ENCODE measurements at places on chromosomes 2 and 18. TPM values are rescaled to one million over a fixed set of nuclear protein-coding genes. Genes with fewer than 3 reads are reported as not detected.

DNA sequence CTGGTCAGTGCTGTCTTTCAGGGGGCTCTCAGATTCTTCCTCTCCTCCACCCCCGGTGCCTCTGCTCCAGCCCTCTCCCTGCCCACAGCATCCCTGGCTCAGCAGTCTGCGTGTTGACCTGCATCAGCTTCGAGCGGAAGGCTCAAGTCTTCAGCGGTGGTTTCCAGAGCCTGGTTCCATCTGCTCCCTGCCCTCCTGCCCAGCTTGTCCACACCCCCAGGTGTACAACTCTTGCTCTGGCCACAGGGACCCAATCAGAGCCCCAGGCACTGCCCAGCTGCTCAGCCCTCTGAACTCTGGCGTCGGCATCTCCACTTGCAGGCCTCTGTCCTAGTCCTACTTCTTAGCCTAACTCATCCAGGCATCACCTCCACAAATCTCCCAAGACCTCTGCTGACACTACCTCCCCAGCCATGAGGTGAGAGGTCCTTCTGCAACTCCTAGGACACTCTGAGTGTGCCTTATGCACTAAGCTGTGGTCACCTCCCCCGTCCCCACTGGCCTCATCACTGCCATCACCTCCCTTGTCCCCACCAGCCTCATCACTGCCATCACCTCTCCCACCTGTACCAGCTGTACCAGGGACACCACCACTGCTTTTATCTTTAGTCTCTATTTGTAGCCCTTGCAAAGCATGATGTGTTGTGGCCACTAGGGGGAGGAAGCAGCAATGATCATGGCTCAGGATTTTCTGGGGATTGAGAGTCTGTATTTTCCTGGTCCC is 60.9 kb downstream of the EDAR start:
- H3K27me3 ChIP-seq = no peaks in the 10 kb centered on the region
- no peaks in the 10 kb centered on the region for H3K36me3 ChIP-seq
- H3K27ac ChIP-seq = no peak overlapping the region
- no peak overlapping the region for H3K4me3 ChIP-seq
- peak; percentile 83 for DNase-seq
- H3K4me1 ChIP-seq = no peaks in the 10 kb centered on the region

DNA sequence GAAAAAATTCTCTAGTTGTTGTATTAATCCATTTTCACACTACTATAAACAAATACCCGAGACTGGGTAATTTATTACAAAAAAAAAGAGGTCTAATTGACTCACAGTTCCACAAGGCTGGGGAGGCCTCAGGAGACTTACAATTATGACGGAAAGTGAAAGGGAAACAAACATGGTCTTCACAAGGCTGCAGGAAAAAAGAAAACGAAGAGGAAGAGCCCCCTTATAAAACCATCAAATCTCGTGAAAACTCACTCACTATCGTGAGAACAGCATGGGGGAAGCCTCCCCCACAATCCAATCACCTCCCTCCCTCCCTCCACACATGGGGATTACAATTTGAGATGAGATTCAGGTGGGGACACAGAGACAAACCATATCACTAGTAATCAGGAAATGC is 61.7 kb upstream of the SPTBN1 start:
- no peak for DNase-seq
- no peaks in the 10 kb centered on the region for H3K27me3 ChIP-seq
- H3K4me1 ChIP-seq = no peaks in the 10 kb centered on the region
- H3K27ac ChIP-seq = no peak overlapping the region
- H3K4me3 ChIP-seq = no peak overlapping the region

DNA sequence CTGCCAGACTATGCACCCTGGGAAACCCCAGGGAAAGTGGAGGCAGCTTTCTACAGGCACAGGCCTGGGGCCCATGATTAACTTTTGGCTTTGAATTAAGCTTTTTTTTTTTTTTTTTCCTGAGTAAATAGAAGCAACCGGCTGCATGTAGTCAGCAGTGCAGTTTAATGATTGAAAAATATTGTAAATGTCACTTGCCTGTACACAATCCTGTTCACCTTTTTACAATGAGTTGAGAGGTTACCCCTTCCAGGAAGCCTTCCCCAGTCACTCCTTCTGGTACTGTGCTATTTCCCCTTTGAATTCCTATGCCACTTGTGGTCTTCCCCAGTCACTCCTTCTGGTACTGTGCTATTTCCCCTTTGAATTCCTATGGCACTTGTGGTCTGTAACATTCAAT is 475.6 kb downstream of the TDRD15 start:
- no peaks in the 10 kb centered on the region for H3K36me3 ChIP-seq
- H3K4me3 ChIP-seq = no peak overlapping the region
- DNase-seq = peak; percentile 21
- H3K27me3 ChIP-seq = no peaks in the 10 kb centered on the region

DNA sequence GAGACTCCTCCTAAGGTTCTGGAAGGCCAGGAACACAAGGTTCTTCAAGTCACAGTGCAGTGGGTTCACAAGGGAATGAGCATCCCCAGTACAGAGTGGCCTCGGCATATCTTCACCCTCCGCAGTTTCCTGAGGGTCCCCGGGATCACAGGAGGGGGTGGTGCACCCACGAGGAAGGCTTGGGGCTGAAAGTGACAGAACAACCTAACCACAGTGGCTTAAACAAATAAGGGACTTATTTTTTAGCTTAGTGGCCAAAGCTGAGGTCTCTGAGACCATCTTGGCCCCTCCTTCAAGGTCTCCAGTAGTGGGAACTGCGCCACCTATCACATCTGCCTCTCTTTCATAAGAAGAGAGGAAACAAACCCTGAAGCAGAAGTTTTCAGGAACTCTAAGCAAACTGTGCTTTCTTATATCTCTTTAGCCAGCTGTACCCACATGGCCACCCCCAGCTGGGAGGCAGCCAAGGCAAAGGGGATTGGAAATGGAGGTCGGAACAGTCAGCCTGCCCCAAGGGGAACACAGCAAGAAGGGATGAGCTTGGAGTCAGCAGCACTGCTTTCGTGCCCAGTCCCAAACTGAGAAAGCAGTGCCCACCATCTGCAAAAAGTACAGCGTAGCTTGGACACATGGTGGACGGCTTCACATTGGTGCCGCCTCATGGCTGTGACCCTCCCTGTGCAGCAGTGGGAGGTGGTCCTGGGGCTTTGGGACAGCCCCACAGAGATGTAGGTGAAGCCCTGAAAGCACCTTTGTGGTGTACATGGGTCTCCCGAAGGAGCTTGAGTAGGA is 260.0 kb upstream of the ID2 start:
- no peak overlapping the region for H3K27ac ChIP-seq
- H3K4me3 ChIP-seq = no peak overlapping the region
- no peaks in the 10 kb centered on the region for H3K4me1 ChIP-seq
- H3K27me3 ChIP-seq = no peaks in the 10 kb centered on the region
- DNase-seq = no peak
- H3K36me3 ChIP-seq = no peaks in the 10 kb centered on the region

- peak overlapping the region; percentile 72 for H3K27ac ChIP-seq
- H3K4me3 ChIP-seq = no peak overlapping the region
- no peaks in the 10 kb centered on the region for H3K4me1 ChIP-seq
- H3K36me3 ChIP-seq = no peaks in the 10 kb centered on the region
- DNase-seq = no peak
These were observed 127.9 kb downstream of the ZNF532 start for GRCh38 chr18:58992301-58993231.

- H3K4me1 ChIP-seq = no peaks in the 10 kb centered on the region
- H3K27ac ChIP-seq = no peak overlapping the region
- no peaks in the 10 kb centered on the region for H3K36me3 ChIP-seq
- H3K27me3 ChIP-seq = no peaks in the 10 kb centered on the region
- no peak overlapping the region for H3K4me3 ChIP-seq
- DNase-seq = peak; percentile 46
These were observed 15.6 kb downstream of the TRABD2A start for GRCh38 chr2:84865181-84865783.

DNA sequence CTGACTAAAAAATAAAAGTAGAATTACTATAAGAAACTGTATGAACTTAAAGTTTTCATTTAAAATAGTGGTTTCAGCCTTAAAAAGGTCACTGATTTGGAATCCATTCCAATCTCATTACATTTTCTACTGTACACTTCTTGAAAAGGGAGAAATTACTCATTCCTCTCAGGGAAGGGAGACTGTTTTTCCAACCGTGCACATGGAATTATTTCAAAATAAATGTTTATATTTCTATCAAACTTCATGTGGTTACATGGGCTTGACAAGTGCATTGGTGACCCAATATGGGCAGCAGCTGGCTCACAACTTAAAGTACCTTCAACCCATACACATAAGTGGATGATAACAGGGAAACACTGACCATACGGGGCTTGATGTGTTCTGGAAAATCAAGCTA is 324.5 kb upstream of the THUMPD2 start:
- H3K4me3 ChIP-seq = no peak overlapping the region
- peaks cover 13% of the 10 kb centered on the region for H3K4me1 ChIP-seq
- H3K27ac ChIP-seq = no peak overlapping the region
- H3K27me3 ChIP-seq = no peaks in the 10 kb centered on the region
- no peaks in the 10 kb centered on the region for H3K36me3 ChIP-seq

DNA sequence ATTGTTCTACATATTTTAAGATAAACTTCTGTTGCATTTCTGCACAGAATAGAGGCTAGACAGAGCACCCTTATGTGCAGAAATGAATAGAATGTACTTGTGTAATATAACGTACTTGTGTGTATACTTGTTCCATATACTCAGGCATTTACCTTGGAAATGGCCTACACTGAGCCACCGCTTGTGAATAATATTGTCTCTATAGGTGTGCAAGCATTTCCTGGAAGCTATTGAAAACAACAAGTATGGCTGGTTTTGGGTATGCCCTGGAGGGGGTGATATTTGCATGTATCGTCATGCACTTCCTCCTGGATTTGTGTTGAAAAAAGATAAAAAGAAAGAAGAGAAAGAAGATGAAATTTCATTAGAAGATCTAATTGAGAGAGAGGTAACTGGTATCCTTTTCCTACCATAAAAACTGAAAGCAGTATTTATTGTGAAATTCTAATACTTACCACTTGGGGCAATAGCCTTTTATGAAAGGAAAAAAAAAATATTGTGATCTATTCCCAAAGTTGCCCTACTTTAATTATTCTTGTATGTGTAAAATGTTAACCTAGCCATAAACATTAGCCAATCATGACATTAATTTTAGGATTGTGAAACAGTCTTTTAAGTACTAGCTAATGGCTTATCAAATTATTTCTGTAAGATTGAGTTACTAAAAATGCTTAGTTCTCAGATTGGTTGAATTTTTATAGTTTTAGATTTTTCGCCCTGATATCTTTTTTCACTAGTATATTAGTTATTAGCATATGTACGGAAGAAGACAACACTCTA is 18.0 kb downstream of the ZC3H15 start:
- peaks cover 15% of the 10 kb centered on the region for H3K36me3 ChIP-seq
- no peak overlapping the region for H3K4me3 ChIP-seq
- no peaks in the 10 kb centered on the region for H3K4me1 ChIP-seq
- peak; percentile 49 for DNase-seq

GRCh38 chr2:73892631-73893329 is at the start of gene ACTG2:
TSS of gene ACTG2 (plus strand) at chr2:73893008. CDS start at chr2:73901312, 8,304 bp downstream.
- no peaks in the 10 kb centered on the region for H3K4me1 ChIP-seq
- peak; percentile 30 for DNase-seq
- no peaks in the 10 kb centered on the region for H3K27me3 ChIP-seq
- no peak within 1 kb of the TSS for H3K27ac ChIP-seq
- H3K4me3 ChIP-seq = peak within 1 kb of the TSS; percentile 18

DNA sequence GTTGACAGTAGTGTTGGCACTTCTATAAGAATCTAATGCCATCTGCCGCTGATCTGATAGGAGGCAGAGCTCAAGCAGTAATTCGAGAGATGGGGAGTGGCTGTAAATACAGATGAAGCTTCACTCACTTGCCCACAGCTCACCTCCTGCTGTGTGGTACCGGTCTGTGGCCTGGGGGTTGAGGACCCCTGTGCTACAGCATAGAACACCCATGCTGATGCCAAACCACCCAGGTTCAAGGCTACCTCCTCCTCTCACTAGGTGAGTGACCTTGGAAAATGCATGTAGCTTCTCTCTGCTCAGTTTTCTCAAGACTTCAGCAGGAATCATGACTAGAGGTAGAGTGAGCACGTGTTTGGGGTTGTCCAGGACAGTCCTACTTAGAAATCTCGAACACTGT is 263.4 kb downstream of the SH3BP4 start:
- no peak overlapping the region for H3K4me3 ChIP-seq
- no peak overlapping the region for H3K27ac ChIP-seq
- no peaks in the 10 kb centered on the region for H3K36me3 ChIP-seq
- DNase-seq = no peak
- H3K27me3 ChIP-seq = no peaks in the 10 kb centered on the region

DNA sequence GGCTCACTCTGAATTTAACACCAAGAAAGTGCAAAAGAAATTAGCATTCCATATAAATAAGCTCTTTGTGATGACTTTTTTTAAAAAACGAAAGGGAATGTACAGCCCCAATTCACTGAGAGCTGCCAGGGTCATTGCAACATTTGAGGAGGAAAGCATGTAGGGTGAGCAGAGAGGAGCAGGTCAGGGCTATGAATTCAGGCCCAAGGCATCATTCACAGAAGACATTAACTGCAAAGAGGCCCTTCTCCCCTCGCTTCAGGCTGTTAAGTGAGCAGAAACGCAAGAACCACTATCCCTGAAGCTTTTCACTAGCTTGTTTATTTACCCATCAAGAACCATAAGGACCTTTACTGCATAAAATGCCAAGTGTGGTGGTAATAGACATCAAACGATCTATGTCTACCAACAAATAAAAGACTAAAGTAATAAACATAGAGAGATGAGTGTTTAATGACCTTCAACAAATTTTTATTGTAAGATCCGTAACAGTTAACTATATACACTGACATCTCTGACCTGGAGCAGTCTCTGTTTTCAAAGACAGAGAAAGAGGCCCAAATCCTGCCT is 333.1 kb upstream of the HNRNPA3 start:
- H3K4me1 ChIP-seq = no peaks in the 10 kb centered on the region
- H3K27me3 ChIP-seq = no peaks in the 10 kb centered on the region
- H3K27ac ChIP-seq = no peak overlapping the region
- H3K4me3 ChIP-seq = no peak overlapping the region
- peak; percentile 37 for DNase-seq
- no peaks in the 10 kb centered on the region for H3K36me3 ChIP-seq

DNA sequence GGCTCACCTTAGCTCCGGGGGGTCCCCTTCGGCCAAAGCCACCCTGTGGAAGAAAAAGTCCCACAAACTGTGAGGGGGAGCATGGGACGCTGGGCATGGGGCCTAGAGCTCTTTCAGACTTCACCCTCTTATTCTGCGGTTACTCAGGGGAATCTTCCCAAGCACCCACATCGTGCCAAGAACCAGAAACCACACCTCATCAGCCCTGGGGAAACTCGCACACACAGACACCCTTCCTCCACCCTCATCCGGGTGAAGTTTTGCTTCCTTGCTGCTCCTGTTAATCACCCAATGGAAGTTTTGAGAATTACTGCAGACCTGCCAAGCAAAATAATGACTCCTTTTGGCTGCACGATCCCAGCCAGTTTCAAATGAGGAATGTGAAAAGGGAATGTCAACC is 59.1 kb downstream of the COL6A3 start:
- H3K4me3 ChIP-seq = no peak overlapping the region
- DNase-seq = no peak
- H3K27ac ChIP-seq = no peak overlapping the region
- peaks cover 6% of the 10 kb centered on the region for H3K4me1 ChIP-seq

Gene SP140
- 6.7 TPM for total RNA-seq

Gene CPSF3
- total RNA-seq = 23.7 TPM

Gene TGFA
- total RNA-seq = 1.9 TPM

Gene CD207
- 0.11 TPM for total RNA-seq

Gene FNDC4
- total RNA-seq = 6.9 TPM

Data from lung (tissue), 17 donors.